ENCODE measurements at places on chromosomes 7 and 10. TPM values are rescaled to one million over a fixed set of nuclear protein-coding genes. Genes with fewer than 3 reads are reported as not detected.

DNA sequence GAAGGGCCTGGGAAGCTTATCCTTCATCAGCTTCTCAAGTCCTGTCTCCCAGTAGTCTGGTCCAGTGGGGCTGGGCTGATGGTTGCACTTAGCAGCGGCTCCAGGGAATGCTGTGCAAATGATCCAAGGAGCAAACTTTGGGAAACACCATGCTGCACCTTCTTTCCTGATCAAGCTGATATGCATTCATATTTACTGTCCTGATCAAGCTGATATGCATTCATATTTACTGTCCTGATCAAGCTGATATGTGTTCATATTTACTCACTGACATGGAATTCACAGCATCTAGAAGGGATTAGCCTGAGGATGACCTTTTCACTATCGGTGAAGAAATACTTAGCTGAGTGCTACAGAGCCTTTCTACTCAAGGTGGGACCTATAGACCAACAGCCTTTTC, 330.7 kb downstream of the BMPER start:
- H3K36me3 ChIP-seq = no peaks in the 10 kb centered on the region
- H3K27ac ChIP-seq = no peak overlapping the region
- H3K4me1 ChIP-seq = no peaks in the 10 kb centered on the region
- no peak overlapping the region for H3K4me3 ChIP-seq
- no peaks in the 10 kb centered on the region for H3K27me3 ChIP-seq

DNA sequence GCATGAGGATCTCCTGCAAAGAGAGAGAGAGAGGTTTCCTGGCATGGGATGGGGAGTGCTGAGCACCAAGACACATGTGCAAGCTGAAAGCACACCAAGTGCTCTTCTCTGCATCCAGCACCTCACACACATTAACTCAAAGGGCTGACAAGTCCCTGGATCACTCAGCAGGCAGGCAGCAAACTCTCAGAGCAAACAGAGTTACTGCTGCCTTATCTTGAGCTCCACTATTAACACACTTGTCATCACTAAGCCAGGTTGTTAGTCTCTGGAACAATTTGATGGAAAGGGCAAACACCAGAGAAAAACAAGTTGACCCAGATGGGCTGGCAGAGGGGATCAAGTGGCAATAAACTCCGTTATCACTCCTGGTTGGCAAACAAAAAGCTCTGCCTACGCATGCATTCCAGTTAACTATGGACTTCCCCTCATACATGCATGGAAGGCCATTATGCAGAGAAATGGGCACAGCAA, 349.9 kb downstream of the KCNMA1 start:
- H3K27me3 ChIP-seq = no peaks in the 10 kb centered on the region
- peak; percentile 56 for DNase-seq
- H3K4me3 ChIP-seq = no peak overlapping the region
- no peaks in the 10 kb centered on the region for H3K36me3 ChIP-seq
- H3K27ac ChIP-seq = no peak overlapping the region

GRCh38 chr7:22997871-22998518, 15.9 kb downstream of the HYCC1 start:
- H3K4me3 ChIP-seq = no peak overlapping the region
- no peaks in the 10 kb centered on the region for H3K36me3 ChIP-seq
- no peak overlapping the region for H3K27ac ChIP-seq
- H3K27me3 ChIP-seq = no peaks in the 10 kb centered on the region
- no peak for DNase-seq
- peaks cover 26% of the 10 kb centered on the region for H3K4me1 ChIP-seq

DNA sequence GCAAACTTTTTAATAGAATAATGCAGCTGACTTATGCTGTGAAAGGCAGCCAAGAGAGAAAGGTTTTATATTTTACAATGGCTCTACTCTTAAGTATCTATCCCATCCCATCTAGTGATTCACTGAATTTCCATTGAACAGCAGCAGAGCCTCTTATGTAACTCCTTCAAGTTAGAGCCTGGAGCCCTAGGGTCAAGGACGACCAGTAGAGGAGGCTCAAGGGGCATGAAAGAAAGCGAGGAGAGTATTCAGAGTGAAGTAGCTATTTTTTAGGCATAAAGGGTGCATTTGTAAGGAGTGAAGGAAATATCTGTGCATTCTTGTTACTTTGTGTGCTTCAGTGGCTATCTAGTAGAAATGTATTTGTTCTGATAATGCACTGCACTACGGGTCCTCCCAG, 180.2 kb upstream of the TPK1 start:
- H3K27me3 ChIP-seq = no peaks in the 10 kb centered on the region
- no peak overlapping the region for H3K4me3 ChIP-seq
- DNase-seq = no peak
- no peaks in the 10 kb centered on the region for H3K4me1 ChIP-seq
- H3K36me3 ChIP-seq = no peaks in the 10 kb centered on the region
- H3K27ac ChIP-seq = no peak overlapping the region

GRCh38 chr10:84257343-84258020, 12.6 kb downstream of the RGR start:
- H3K27ac ChIP-seq = no peak overlapping the region
- H3K4me3 ChIP-seq = no peak overlapping the region
- no peak for DNase-seq
- no peaks in the 10 kb centered on the region for H3K4me1 ChIP-seq

GRCh38 chr10:30821994-30822692, 192.6 kb upstream of the LYZL2 start:
- H3K36me3 ChIP-seq = no peaks in the 10 kb centered on the region
- H3K27ac ChIP-seq = peak overlapping the region; percentile 90
- no peaks in the 10 kb centered on the region for H3K27me3 ChIP-seq
- H3K4me1 ChIP-seq = peaks cover 26% of the 10 kb centered on the region
- DNase-seq = no peak
- no peak overlapping the region for H3K4me3 ChIP-seq

DNA sequence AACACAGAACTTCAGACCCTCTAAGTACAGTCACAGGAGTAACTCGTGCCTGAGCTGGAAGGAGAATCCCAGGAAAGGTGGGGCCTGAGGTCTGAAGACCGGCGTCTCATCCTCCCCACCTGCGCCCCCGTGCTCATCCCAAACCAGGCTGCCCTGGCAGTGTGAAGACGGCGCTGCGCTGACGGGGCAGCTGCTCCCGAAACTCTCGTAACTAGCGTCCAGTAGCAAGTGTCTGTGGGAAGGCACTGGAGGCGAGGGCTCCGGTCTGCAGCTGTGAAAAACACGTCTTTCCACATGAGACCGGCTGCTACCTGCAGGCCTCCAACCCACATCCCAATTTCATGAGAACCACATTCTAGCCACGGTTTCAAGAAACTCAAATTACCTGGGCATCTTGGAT, 136.6 kb upstream of the RNF32 start:
- no peak overlapping the region for H3K27ac ChIP-seq
- no peak overlapping the region for H3K4me3 ChIP-seq
- H3K36me3 ChIP-seq = no peaks in the 10 kb centered on the region

DNA sequence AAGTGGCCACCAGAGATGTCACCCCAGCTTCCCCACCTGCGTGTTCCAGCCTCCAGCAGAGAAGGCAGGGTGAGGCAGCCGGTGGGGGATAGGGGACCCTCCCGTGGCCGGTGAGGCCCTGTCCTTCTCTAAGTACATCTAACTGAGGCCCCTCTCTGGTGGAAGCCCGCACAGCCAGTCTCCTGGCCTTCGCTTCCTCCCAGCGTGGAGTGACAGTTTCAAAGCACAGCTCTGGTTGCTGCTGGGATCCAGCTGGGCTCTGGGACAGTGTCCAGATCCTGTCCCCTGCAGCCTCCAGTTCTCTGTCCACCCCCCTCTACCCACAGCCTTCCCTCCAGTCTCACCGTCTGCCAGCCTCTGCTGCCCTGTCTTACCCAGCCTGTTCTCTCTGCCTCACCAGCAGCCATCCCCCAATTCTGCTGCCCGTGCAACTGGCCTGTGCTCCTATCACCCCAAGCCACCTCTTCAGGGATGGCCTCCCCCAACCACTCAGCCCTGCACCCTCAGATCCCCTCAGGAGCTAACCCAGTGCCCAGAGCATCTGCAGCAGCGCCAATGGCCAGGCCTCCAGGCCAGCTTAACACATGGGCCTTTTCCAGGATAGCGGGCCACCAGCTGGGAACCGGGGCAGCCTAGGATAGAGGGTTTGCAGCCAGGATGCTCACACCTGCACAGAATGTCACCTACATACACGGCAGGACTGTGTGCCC, 16.3 kb upstream of the SH2B2 start:
- no peaks in the 10 kb centered on the region for H3K36me3 ChIP-seq
- no peaks in the 10 kb centered on the region for H3K4me1 ChIP-seq
- H3K4me3 ChIP-seq = no peak overlapping the region
- H3K27ac ChIP-seq = no peak overlapping the region

GRCh38 chr7:126533715-126534114, 719.0 kb downstream of the GRM8 start:
- no peak for DNase-seq
- H3K27ac ChIP-seq = no peak overlapping the region
- H3K4me1 ChIP-seq = no peaks in the 10 kb centered on the region

CHST3 gene
- total RNA-seq = 41.4 TPM

DNA sequence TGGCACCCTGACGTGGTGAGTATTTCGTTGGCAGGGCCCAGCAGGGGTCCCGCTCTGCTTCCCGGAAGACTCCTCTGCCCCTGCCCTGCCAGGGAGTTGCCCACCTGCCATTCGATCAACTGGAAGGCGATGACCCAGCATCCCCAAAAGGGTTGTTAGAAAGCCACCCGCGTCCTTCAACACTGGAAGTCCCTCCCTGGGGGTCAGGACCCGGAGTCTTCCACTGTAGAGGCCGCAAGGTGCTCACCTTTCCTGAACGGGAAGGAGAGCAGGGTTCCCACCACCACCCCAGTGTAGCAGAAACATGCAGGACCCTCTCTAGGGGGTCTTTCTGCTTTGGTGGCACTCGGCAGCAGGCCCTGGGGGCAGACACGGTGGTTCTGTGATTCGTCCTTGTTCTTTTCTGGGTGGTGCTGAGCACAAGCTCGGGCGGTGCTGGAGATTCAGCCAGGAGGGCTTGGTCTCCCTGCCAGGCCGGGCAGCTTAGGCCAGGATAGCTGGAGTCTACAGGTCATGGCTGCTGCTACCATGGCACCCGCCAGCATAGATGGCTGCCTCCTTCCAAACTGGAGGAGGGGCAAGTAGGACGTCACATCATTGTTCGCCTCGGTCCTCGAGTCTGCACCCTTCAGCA, 19.6 kb upstream of the DPYSL4 start:
- no peaks in the 10 kb centered on the region for H3K4me1 ChIP-seq
- DNase-seq = no peak
- no peak overlapping the region for H3K4me3 ChIP-seq

- H3K36me3 ChIP-seq = no peaks in the 10 kb centered on the region
- H3K4me1 ChIP-seq = peaks cover 14% of the 10 kb centered on the region
- H3K4me3 ChIP-seq = no peak overlapping the region
- DNase-seq = no peak
Observed at GRCh38 chr10:75181073-75181472, 29.5 kb upstream of the VDAC2 start.

PON1 gene
- not detected for total RNA-seq

GRCh38 chr10:54656643-54657042, 144.4 kb downstream of the PCDH15 start:
- H3K36me3 ChIP-seq = no peaks in the 10 kb centered on the region
- H3K27ac ChIP-seq = no peak overlapping the region
- H3K4me1 ChIP-seq = no peaks in the 10 kb centered on the region
- no peak for DNase-seq
- no peaks in the 10 kb centered on the region for H3K27me3 ChIP-seq

DNA sequence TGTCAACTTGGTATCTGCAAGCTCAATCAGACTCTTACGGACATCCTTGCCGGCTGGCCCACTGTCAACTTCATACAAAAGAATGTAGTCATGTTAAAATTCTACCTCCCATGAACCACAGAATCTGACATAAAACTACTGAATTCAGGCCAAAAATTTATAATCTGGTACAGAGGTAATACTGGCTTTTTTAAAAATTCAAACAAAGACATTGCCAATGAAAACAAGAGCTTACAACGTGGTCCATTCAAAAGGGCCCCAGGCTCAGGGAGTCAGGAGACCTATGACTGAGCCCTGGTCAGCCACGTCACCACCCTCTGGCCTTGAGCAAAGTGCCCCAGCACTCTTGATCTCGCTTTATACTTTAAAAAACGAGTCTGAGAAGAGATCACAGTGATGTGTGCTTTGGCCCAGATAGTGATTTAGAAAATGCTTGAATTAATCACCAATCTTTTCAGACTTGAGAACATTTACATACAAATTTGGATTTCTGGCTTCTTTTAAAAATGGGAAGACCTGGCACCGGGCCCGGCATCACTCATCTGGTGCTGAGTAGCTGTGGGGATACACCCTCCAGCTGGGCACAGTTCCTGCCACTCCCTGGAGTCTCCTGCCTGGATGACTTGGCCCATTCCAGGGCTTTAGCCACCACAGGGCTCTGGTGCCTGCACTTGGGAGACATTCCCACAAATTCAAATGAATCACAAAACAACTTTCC, 94.1 kb downstream of the PIP4K2A start:
- H3K27ac ChIP-seq = peak overlapping the region; percentile 47
- peaks cover 43% of the 10 kb centered on the region for H3K4me1 ChIP-seq
- H3K36me3 ChIP-seq = no peaks in the 10 kb centered on the region
- DNase-seq = peak; percentile 92
- H3K27me3 ChIP-seq = no peaks in the 10 kb centered on the region
- no peak overlapping the region for H3K4me3 ChIP-seq

ZNF518A gene
- 7.1 TPM for total RNA-seq

DNA sequence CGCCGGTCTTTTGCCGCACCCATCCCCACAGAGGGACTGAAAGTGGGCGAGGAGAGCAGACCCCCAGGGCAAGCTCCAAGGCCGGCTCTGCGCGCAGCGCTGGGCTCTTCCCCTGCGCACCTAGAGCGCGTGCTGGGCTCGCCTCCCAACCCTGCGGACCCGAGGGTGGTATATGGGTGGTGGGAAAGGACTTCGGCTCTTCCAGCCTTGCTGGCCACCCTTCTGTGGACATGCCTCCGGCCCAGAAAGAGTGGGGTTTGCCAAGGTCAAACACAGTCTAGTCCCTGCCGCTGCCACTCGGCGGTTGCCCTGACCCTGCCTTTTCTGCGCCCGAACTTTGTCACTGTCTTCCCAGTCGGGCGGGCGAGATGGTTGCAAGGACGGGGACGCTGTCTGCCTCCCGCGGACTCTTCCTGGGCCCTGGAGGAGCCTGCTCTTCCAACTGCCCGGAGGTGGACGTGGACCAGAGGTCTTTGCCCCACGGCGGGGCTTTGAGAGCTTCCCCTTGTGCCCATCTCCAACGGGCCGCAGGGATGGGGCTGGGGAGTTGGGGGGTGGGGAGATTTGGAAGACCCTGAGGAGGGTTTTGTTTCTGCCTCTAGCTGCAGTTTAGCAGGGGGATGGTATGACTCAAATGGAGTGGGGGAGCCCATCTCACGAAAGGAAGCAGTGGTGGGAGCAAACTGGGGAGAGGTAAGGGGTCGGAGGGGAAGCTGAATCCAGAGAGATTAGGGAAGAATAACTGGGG, 1.5 kb downstream of the ADCY1 start:
- no peaks in the 10 kb centered on the region for H3K36me3 ChIP-seq
- DNase-seq = peak; percentile 52
- no peak overlapping the region for H3K4me3 ChIP-seq
- no peaks in the 10 kb centered on the region for H3K27me3 ChIP-seq
- no peak overlapping the region for H3K27ac ChIP-seq

EBF3 gene
- total RNA-seq = 20.2 TPM

All from ascending aorta (tissue), 2 donors.